ENCODE measurements at places on chromosomes 1 and 21. TPM values are rescaled to one million over a fixed set of nuclear protein-coding genes. Genes with fewer than 3 reads are reported as not detected.

Gene CD160
- 0.62 TPM for polyA plus RNA-seq

Gene KDF1
- polyA plus RNA-seq, result 8.3 TPM

Gene EXTL1
- 0.18 TPM for polyA plus RNA-seq

Gene DOP1B
- 8.0 TPM for polyA plus RNA-seq

Gene PLD5
- polyA plus RNA-seq, result 0.09 TPM

Gene KCND3
- polyA plus RNA-seq, result 1.3 TPM

Gene RNU5D-1
- polyA plus RNA-seq, result not detected

Gene SNRPE
- 109 TPM for polyA plus RNA-seq

Gene SLC22A15
- 8.6 TPM for polyA plus RNA-seq

Gene PRAMEF11
- polyA plus RNA-seq, result not detected

Gene CNN3
- 79.9 TPM for polyA plus RNA-seq

Gene C1QTNF12
- polyA plus RNA-seq, result 3.0 TPM

Gene FAM163A
- not detected for polyA plus RNA-seq

Gene PLEKHN1
- polyA plus RNA-seq, result 2.0 TPM

Gene DDAH1
- polyA plus RNA-seq, result 29.1 TPM

Gene FOXO6
- 0.22 TPM for polyA plus RNA-seq

Gene IL6R
- polyA plus RNA-seq, result 30.8 TPM

Gene OR10Z1
- not detected for polyA plus RNA-seq

Gene GABPA
- 8.9 TPM for polyA plus RNA-seq

Gene PLA2G2C
- polyA plus RNA-seq, result not detected

Gene ZNF695
- polyA plus RNA-seq, result not detected

Gene DCST1
- not detected for polyA plus RNA-seq

Gene C1orf53
- 23.7 TPM for polyA plus RNA-seq

Gene IL20
- 0.12 TPM for polyA plus RNA-seq

Gene MTARC2
- polyA plus RNA-seq, result 36.1 TPM

Gene UBXN10
- 5.3 TPM for polyA plus RNA-seq

Gene HMGN2
- 452 TPM for polyA plus RNA-seq

Gene ASCL5
- 0.14 TPM for polyA plus RNA-seq

Gene CSF3R
- polyA plus RNA-seq, result 180 TPM

Gene COA7
- 12.1 TPM for polyA plus RNA-seq

Gene LRRC71
- polyA plus RNA-seq, result 3.4 TPM

Gene C1orf115
- polyA plus RNA-seq, result 18.9 TPM

Gene SLC1A7
- 0.81 TPM for polyA plus RNA-seq

Gene PGBD5
- 1.5 TPM for polyA plus RNA-seq

Gene ELF3
- polyA plus RNA-seq, result 143 TPM

Data from lung (tissue), 17 donors.